ENCODE measurements at places on chromosomes 7 and 10. TPM values are rescaled to one million over a fixed set of nuclear protein-coding genes. Genes with fewer than 3 reads are reported as not detected.

The ENO4 gene
- 0.07 TPM for polyA plus RNA-seq

The GSDME gene
- 3.0 TPM for polyA plus RNA-seq

The SRRM3 gene
- polyA plus RNA-seq = not detected

The CBLL1 gene
- 22.1 TPM for polyA plus RNA-seq

The ATRNL1 gene
- 0.36 TPM for polyA plus RNA-seq

DNA sequence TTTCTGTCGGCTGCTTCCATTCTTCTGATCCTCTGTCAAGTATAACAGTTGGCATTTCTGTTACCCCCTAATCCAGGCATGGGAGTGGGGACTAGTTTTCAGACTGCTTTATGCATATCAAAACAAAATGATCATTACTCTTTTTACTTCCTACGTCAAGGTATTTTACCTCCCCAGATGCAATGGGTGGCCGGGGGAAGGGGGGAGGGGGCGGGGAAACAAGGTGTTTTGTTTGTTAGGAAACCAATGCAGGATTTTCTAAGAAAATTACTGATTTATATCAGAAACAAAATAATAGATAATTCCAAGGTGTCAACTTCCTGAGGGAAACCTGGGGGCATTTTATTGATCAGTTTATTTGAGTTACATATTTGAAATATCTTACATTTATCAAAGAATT, 66.3 kb downstream of the NRF1 start:
- H3K4me3 ChIP-seq = no peak overlapping the region
- DNase-seq = no peak
- H3K27ac ChIP-seq = no peak overlapping the region
- H3K36me3 ChIP-seq = no peaks in the 10 kb centered on the region
- H3K27me3 ChIP-seq = no peaks in the 10 kb centered on the region
- no peaks in the 10 kb centered on the region for H3K4me1 ChIP-seq

DNA sequence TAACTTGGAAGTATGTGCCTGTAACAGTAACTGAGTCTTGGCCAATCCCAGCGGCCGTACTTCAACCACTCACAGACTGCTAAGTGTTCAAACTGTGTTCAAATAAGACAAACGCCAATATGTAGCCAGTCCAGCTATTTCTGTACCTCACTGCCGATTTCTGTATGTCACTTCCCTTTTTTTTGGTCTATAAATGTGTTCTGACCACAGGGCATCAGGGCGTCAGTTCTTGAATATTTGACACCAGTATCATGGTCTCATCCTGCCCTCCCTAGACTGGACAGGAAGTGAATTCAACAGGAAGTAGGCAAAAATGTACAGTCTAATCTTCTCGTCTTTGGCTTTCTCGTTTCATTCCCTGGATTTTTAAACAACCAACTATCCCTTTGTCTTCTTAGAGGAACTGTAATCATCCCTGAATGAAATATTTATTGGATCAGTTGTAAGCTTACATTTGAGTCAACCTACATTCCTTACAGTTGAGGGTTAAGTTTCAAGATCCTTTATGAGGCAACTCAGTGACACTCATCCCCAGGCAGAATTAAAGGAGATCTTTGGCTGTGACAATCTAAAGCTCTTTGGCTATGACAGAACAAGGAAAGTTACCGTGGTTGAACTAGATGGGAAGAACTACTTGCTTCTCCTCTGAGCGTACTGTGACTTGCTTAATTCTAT, 232.7 kb downstream of the NSUN6 start:
- H3K36me3 ChIP-seq = no peaks in the 10 kb centered on the region
- no peak for DNase-seq
- H3K27ac ChIP-seq = no peak overlapping the region

GRCh38 chr10:126391192-126391885, 3.1 kb upstream of the ADAM12 start:
- no peak for DNase-seq
- H3K27ac ChIP-seq = no peak overlapping the region
- H3K36me3 ChIP-seq = no peaks in the 10 kb centered on the region
- H3K4me3 ChIP-seq = no peak overlapping the region
- H3K27me3 ChIP-seq = no peaks in the 10 kb centered on the region

DNA sequence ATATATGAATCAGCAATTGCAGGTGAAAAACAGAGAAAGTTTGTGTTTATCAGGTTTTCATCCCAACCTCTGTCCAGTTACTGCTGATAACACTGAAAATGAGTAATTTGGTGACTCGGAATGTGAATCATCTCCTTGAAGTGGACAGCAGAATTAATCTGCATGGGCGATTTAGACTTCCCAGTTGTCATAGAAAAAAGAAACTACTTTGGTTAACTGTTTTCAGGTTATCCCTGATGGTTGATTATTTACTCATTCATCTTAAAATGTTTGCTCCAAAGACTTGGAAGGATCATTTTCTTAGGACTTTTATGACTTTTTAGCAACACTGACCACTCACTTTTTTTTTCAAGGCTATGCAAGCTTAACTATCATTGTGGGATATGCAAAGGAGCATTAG, 504.1 kb upstream of the ANKRD30A start:
- H3K4me3 ChIP-seq = no peak overlapping the region
- DNase-seq = no peak
- H3K27me3 ChIP-seq = no peaks in the 10 kb centered on the region
- H3K36me3 ChIP-seq = no peaks in the 10 kb centered on the region
- no peak overlapping the region for H3K27ac ChIP-seq
